Liver (tissue), 10 donors: ENCODE measurements at places on chromosomes 11 and 22.
A peak's percentile ranks its signal among the peaks of the same experiment; 100 is the strongest.

- no peak for DNase-seq
Observed at GRCh38 chr11:13210424-13210823, 67.2 kb upstream of the BMAL1 start.

DNA sequence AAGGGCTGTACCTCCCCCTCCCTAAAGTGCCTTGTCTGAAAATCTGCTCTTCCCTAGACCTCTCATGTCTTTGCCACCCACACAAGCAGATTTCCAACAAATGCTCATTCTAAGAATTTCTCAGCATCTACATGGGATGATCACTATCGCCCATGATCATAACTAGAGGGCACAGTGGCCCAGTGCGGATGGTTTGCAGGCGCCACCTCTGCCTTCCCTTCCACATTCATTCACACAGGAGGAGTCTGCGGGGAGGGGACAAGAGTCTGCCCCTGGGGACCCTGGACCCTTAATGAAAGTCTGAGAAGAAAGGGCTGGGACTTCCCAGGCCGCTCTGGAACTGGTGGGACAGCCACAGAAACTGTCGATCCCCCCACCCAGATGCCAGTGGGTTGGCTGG is 28.9 kb downstream of the KCTD17 start:
- no peak for DNase-seq

DNA sequence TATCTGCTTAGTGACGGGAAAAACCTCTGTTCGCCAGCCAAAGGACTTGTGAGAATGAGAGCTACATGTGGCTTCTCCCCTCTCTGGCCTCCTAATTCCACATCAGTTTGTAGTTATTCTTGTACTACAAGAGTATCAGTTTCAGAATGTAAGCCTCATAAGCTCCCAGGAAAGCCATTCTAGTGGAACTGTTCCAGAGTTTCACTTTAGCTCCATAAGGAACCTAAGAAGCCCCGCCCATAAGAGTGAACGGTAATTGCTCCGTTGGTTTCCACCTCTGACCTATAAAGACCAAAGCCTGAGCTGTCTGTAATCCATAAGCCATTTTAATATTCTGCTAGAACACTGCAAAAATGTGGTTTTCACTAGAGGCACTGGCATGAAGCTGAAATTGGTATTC is 53.0 kb downstream of the SIK3 start:
- no peak for DNase-seq

DNA sequence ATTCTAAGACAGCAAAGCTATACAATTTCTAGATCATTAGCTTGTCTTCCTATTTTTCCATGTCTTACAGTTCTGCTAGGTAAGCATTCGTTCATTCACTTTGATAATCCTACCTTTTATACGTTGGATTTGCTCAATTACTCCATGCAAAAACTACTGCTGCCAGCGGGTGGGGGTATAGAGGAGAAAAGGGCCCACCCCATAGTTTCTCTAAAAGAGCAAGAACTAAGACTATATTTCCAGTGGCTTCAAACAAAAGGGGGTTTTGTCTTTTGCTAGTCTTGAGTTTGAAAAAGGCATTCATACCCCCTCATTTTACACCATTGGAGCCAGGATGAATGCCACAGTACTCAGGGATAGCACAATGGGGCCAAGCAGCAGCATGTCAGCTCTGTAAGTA is 155.7 kb downstream of the WT1 start:
- no peak for DNase-seq

GRCh38 chr11:79686703-79687419 is 246.0 kb upstream of the TENM4 start:
- no peak for DNase-seq

DNA sequence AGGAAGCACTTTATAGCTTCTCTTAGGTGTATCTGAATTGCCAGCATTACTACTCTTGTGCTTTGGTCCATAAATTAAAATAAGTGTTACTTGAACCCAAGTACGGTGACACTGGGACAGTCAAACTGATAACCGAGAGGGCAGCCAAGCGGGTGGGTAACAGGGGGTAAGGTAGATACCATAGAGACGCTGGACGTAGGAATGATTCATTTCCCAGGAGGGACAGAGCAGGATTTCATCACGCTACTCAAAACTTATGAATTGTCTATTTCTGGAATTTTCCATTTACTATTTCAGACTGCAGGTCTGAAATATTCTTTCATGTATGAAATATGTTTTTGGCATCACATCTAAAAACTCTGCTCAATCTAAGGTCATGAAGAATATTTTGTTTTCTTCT is 14.8 kb upstream of the SPATA19 start:
- DNase-seq, result no peak

DNA sequence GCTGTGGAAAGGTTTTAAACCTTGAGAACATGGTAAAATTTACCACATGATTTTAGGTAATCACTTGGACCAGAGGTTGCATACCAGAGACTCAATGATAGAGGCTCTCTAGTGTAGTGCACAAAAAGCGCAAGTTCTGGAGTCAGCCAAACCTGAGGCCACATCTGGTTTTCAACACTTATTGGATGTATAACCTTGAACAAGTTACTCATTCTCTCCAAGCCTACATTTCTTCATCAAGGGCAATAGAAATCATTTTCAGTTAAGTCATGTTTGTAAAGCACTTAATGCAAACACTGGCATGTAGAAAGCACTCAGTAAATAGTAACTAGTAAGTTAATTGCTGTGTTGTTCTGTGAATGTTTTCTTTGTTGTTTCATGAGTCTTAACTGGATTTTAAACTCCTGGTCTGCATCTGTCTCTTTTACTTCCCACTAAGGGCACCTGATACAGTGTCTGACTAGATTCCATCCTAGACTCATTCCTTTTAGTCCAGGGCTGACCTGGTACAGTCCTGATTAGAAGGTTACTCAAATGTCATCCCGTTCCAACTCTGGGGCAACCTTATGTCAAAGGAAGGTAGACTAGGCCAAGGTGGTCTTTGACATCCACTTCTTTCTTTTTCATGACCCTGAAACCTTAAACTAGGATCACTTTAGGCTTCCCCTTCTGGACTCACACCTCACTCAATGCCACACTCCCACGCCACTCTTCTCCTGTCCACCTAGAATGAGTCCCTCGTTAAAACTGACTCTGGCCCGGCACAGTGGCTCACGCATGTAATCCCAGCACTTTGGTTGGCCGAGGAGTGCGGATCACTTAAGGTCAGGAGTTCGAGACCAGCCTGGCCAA is 34.5 kb upstream of the EED start:
- no peak for DNase-seq

DNA sequence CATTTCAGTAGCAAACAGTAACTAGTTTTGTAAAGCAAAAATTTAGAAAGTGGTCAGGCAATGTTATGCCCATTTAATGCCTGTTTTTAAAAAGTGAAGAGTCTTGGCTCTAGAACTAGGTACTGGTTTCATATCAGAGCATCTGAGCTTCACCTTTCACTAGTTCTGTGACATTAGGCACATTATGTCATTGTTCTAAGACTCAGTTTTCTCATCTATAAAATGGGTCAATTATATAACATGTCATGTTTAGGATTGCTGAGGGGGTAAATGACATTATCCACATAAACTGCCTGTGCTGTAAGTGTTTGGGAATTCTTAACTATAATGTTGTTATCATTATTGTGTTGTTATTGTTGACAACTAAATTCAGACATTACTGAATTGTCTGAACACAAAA is 235.6 kb upstream of the ZC3H12C start:
- DNase-seq, result no peak

GRCh38 chr11:14330881-14331280 is 28.1 kb downstream of the RRAS2 start:
- no peak for DNase-seq

GRCh38 chr11:123407130-123407995 is 22.7 kb upstream of the GRAMD1B start:
- DNase-seq, result peak; percentile 57

GRCh38 chr11:80727315-80727714 is 1286.5 kb upstream of the TENM4 start:
- DNase-seq, result no peak

GRCh38 chr11:73099512-73100266 is 42.4 kb downstream of the FCHSD2 start:
- DNase-seq, result no peak

GRCh38 chr11:9013373-9013772 is 9.6 kb upstream of the NRIP3 start:
- no peak for DNase-seq

GRCh38 chr11:22244986-22245592 is 52.2 kb downstream of the ANO5 start:
- DNase-seq, result no peak

DNA sequence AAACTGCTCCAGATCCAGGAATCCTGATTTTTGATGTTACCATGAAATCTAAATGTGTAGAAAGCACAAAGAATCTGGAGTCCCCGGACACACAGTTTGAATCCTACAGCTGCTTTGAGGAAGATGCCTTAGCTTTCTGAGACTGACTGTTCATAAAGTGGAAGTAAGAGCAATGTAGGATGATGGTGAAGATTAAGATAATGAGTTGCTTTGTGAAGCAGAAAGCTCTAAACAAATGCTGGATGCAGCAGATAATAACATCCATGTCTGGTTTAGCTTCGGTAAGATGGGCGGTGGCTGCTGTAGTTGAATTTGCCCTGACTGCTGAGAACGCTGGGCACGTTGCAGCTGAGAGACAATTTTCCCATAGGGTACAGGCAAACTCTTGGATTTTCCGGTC is 20.1 kb downstream of the OVOL1 start:
- no peak for DNase-seq

DNA sequence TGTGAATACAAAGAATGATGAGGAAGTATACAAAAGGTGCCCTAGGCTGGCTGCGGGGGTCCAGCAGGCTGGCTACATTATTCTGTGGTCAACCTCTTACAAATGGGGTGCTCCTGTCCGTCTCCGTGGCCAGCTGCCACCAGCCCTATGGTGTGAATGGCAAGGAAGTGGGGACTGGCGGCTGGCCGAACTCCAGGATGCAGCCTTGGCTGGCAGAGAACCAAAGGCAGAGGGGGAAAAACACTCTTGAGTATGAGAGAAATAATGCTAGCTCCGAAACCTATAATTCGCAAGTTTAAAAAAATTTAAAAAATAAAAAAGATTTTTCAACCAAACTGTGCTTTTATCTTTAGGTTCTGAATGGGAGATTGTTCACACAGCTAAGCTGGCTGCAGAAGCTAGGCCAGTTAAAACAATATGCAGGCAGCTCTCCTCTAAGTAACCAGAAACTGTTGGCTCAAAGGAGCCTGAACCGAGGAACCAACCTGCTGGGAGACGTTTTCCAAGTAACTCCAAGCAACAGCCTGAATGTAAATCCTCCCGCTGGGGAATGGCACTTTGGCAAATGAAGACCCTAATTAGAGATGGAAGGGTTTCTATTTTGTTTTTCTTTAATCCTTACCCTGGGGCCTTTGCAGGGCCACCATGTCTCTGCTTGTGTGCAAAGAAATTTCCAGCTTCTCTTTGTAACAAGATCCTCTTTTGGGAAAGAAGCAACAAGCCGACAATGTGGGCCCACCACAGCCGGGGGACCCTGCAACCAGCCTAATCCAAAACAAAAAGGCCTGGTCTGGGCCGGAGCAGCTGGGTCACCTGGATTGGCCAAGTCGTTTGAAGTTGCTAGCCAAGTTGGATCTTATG is 50.2 kb downstream of the C22orf31 start:
- no peak for DNase-seq

DNA sequence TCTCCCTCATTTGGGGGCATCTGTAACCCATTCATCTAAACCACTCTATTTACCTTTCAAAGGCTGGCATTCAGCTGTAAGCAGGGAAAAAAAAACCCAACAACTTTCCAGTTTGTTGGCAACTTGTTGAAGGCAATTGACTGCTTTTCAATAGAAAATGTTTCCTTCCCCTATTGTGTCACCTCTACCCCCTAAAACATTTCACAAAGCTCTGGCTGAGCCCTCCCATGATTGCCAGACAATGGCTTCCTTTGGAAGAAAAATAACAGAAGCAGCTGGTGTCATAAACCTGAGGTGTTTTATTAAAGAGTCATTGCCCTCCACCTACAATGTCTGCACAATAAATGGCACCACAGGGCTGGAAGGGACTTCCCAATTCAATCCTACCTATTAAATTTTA is 22.1 kb upstream of the PSMA1 start:
- no peak for DNase-seq

DNA sequence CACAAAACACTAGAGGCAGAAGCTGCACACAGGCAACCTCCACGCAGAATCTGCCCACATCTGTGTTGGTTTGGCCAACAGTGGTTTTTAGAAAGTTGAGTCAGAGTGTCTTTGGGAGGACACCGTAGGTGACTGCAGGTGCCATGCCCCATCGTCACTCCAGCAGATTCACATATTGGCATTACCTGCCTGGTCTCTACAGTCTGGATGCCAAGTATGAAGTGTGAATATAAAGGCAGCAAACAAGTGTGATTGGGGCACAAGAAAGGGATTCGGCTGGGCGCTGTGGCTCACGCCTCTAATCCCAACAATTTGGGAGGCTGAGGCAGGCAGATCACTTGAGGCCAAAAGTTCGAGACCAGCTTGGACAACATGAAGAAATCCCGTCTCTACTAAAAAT is 11.0 kb upstream of the FXYD2 start:
- DNase-seq, result no peak

DNA sequence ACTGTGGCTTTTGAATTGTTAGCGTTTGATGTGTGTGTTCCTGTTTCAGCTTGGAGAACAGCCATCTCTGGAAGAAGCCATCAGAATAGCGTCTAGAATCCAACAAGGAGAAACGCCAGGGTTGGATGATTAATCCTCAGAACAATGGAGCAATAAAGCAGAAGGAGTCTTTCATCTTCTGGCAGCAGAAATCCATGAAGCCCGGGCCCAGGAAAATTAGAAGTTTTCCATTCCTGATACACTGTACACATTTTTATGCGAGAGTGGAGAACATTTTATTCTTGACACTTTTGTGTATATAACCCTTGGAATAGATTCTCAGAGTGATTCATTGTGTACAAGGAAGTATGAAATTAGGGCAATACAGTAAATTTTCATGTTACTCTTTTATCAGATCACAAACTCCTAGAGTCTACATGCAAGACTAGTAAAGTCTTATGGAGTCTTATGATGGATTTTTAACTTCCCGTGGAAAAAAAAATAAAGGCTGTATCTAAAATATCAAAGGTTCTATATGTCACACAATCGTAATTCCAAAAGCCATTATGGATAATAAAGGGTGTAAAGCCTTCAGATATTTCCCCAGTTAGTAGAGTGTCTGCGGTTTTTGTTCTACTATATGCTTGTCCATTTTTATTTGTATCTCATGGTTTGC is 45.9 kb upstream of the WEE1 start:
- no peak for DNase-seq

- DNase-seq, result no peak
Observed at GRCh38 chr11:2171591-2172003, at the start of gene TH. Gene TH, minus strand, starts transcription at chr11:2171815. Its CDS starts 29 bp downstream, at chr11:2171786.

- DNase-seq, result no peak
Observed at GRCh38 chr11:129723146-129723760, 92.4 kb upstream of the TMEM45B start.

- DNase-seq, result peak; percentile 43
Observed at GRCh38 chr11:64629796-64630562, 39.0 kb downstream of the SLC22A12 start.

DNA sequence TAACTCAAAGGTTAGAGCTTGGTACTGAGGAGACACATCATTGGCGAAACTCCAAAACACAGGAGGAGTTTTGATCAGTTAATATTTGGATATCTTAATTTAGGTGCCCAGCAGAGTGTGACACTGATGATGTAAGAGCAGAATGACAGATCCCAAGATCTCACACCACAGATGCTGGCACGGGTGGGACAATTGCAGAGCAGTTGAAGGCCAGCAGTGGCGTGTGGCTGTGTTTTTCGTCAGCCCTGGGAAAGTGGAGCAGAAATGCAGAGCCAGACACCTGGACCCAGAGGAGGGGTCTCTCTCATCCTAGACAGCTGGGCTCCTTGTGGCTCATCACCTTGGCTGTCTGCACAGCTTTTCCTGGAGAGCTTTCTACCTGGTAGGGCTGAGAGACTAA is 59.7 kb upstream of the CTTN start:
- no peak for DNase-seq

- DNase-seq, result peak; percentile 13
Observed at GRCh38 chr11:134554861-134555260, 142.8 kb upstream of the B3GAT1 start.
